ENCODE measurements at places on chromosomes 2 and 18.
A peak's percentile ranks its signal among the peaks of the same experiment; 100 is the strongest.

DNA sequence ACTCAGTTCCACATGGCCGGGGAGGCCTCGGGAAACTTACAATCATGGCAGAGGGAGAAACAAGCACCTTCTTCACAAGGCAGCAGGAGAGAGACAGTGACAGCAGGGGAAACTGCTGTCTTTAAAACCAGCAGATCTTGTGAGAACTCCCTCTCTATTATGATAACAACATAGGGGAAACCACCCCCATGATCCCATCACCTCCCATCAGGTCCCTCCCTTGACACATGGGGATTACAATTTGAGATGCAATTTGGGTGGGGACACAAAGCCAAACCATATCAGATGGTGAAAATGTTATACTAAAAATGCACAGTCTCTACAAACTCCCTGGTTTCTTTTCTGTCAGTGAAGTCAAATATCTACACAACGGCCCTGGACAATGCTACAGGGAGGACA lies 9.2 kb downstream of the TMEM18 start:
- H3K27ac ChIP-seq = no peak overlapping the region
- peaks cover 5% of the 10 kb centered on the region for H3K27me3 ChIP-seq
- peaks cover 73% of the 10 kb centered on the region for H3K36me3 ChIP-seq
- no peak for DNase-seq

GRCh38 chr2:242058116-242058680 lies 188.7 kb downstream of the RTP5 start:
- no peak overlapping the region for H3K27ac ChIP-seq
- no peak for DNase-seq
- peaks cover 31% of the 10 kb centered on the region for H3K36me3 ChIP-seq
- H3K27me3 ChIP-seq = peaks cover 94% of the 10 kb centered on the region

DNA sequence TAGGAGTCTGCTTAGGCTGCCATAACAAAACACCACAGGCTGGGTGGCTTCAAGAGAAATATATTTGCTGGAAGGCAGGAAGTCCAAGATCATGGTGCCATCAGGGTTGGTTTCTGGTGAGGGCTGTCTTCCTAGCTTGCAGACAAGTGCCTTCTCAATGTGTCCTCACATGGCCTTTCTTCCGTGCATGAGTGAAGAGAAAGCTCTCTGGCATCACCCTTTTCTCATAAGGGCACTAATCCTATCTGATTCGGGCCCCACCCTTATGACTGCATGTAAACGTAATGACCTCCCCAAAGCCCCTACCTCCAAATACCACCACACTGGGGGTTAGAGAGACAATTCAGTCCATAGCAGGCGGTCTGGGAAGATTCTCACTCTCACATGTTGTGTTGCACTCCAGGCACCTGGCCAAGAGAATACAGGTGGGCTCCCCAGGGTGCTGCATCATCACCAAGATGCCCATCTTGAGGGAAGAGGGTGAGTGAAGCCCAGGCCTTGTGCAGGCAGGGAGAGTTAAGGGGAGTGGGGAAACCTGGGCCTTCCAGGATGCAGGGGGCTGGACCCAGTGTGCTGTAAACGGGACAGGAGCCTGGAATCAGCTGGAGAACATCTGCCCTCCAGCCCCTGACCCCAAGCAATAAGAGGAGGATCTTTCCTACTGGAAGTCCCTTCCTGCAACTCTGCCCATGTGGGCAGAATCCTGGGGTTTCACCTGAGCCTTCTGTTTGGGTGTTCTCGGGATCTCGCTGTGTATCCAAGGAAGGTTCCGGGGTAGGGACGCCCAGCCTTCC lies 10.2 kb downstream of the CATIP start:
- H3K36me3 ChIP-seq = no peaks in the 10 kb centered on the region
- no peaks in the 10 kb centered on the region for H3K27me3 ChIP-seq
- DNase-seq = no peak
- peak overlapping the region; percentile 77 for H3K4me3 ChIP-seq

- no peak overlapping the region for H3K27ac ChIP-seq
- H3K36me3 ChIP-seq = peaks cover 80% of the 10 kb centered on the region
- no peak overlapping the region for H3K4me3 ChIP-seq
- H3K4me1 ChIP-seq = no peaks in the 10 kb centered on the region
Measured at GRCh38 chr2:191001032-191001431, 12.9 kb downstream of the STAT1 start.

DNA sequence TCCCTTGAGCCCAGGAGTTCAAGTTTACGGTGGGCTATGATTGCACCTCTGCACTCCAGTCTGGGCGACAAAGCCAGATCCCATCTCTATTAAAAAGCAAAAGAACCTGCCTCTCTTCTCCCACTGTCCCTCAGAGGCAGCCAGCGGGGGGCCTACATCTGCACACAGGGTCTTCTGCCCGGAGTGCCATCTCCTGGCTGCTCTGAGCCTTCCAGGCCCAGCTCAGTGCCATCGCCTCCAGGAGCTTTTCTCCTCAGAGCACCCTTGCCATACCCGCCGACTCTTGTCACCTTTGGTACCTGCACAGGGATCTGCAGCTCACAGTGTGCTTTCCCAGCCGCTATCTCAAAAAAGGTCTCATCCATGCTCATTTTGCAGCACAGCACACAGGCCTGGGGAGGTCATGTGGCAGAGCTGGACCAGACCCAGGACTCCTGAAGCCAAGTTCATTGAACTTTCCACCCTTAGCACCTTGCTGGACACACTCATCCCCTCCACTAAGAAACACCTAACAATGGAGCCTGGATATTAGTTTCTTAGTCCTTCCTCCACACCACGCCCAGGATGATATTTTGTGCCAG lies 186.3 kb downstream of the HAUS1 start:
- no peak overlapping the region for H3K4me3 ChIP-seq
- no peaks in the 10 kb centered on the region for H3K27me3 ChIP-seq
- H3K4me1 ChIP-seq = peaks cover 27% of the 10 kb centered on the region
- H3K36me3 ChIP-seq = no peaks in the 10 kb centered on the region

GRCh38 chr2:189927823-189928222 lies 134.7 kb downstream of the MSTN start:
- H3K27me3 ChIP-seq = peaks cover 5% of the 10 kb centered on the region
- no peaks in the 10 kb centered on the region for H3K36me3 ChIP-seq
- no peak overlapping the region for H3K27ac ChIP-seq
- H3K4me3 ChIP-seq = no peak overlapping the region
- DNase-seq = no peak

- no peak overlapping the region for H3K4me3 ChIP-seq
- DNase-seq = no peak
- no peaks in the 10 kb centered on the region for H3K27me3 ChIP-seq
- peaks cover 17% of the 10 kb centered on the region for H3K4me1 ChIP-seq
- no peak overlapping the region for H3K27ac ChIP-seq
Measured at GRCh38 chr2:119746836-119747686, 12.7 kb upstream of the PTPN4 start.

- peaks cover 2% of the 10 kb centered on the region for H3K4me1 ChIP-seq
- no peak overlapping the region for H3K4me3 ChIP-seq
- no peak overlapping the region for H3K27ac ChIP-seq
- no peak for DNase-seq
- peaks cover 70% of the 10 kb centered on the region for H3K36me3 ChIP-seq
- no peaks in the 10 kb centered on the region for H3K27me3 ChIP-seq
Measured at GRCh38 chr18:9293948-9294347, 40.6 kb upstream of the TWSG1 start.

DNA sequence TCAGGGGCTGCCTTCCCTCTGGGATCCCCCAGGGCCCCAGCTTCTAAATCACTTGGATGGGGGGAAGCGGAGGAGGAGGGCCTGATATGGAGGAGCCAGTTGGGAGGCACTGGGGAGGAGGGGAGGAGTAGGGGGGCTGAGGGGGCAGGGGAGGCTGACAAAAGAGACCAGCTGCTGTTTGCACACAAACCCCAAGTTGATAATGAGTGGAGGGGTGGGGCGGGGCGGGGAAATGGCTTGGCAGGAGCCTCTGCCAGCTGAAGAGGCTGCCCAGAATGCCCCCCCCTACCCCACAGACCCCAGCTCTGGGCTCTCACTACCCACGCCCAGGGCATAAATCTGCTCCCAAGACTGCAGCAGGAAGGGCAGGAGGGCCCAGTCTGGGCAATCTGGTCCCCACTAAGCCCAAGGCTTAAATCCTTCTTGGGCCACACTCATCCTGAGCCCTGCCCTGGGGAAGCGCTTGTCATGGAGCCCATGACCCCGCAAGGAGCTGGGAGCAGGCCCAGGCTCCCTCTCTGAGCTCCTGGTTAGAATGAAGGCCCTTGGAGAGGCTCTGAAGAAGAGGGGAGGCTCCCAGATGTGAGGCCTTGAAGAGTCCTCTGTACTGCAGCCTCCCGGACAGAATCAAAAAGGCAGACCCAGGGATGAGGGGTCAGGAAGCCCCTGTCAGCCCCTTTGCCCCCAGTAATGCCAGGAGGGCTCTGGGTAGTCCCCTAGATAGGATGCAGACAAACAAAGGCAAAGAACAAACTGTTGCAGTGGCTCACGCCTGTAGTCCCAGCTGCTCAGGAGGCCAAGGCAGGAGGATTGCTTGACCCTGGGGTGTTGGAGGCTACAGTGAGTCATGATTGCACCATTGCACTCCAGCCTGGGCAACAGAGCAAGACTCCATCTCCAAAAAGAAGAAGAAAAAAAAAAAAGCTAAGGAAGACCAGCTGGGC lies 24.8 kb upstream of the PTMA start:
- H3K4me3 ChIP-seq = no peak overlapping the region
- no peak overlapping the region for H3K27ac ChIP-seq
- H3K4me1 ChIP-seq = peaks cover 55% of the 10 kb centered on the region
- H3K36me3 ChIP-seq = no peaks in the 10 kb centered on the region

GRCh38 chr2:179272406-179273192 lies 8.0 kb upstream of the SESTD1 start:
- no peak for DNase-seq
- peaks cover 23% of the 10 kb centered on the region for H3K4me1 ChIP-seq
- no peaks in the 10 kb centered on the region for H3K36me3 ChIP-seq
- H3K27me3 ChIP-seq = no peaks in the 10 kb centered on the region
- H3K27ac ChIP-seq = no peak overlapping the region
- H3K4me3 ChIP-seq = no peak overlapping the region

GRCh38 chr2:25402477-25402876 lies 60.8 kb upstream of the DNMT3A start:
- no peak overlapping the region for H3K4me3 ChIP-seq
- peaks cover 12% of the 10 kb centered on the region for H3K4me1 ChIP-seq
- H3K36me3 ChIP-seq = peaks cover 3% of the 10 kb centered on the region

GRCh38 chr2:27212626-27213471 lies 781 bp upstream of the SLC5A6 start:
- peaks cover 31% of the 10 kb centered on the region for H3K36me3 ChIP-seq
- no peaks in the 10 kb centered on the region for H3K27me3 ChIP-seq
- H3K4me3 ChIP-seq = peak overlapping the region; percentile 99
- DNase-seq = no peak

- 0 out of 2 replicates have a peak, but pooled peaks cover 2% of the 10 kb centered on the region for H3K4me1 ChIP-seq
- DNase-seq = no peak
- no peak overlapping the region for H3K27ac ChIP-seq
- H3K27me3 ChIP-seq = no peaks in the 10 kb centered on the region
- H3K36me3 ChIP-seq = no peaks in the 10 kb centered on the region
Measured at GRCh38 chr2:240320204-240320993, 115.1 kb upstream of the GPC1 start.

GRCh38 chr2:200850512-200851256 lies 13.8 kb downstream of the CLK1 start:
- H3K4me1 ChIP-seq = no peaks in the 10 kb centered on the region
- DNase-seq = no peak
- H3K36me3 ChIP-seq = peaks cover 42% of the 10 kb centered on the region
- peak overlapping the region; percentile 44 for H3K27ac ChIP-seq
- no peaks in the 10 kb centered on the region for H3K27me3 ChIP-seq
- H3K4me3 ChIP-seq = no peak overlapping the region

DNA sequence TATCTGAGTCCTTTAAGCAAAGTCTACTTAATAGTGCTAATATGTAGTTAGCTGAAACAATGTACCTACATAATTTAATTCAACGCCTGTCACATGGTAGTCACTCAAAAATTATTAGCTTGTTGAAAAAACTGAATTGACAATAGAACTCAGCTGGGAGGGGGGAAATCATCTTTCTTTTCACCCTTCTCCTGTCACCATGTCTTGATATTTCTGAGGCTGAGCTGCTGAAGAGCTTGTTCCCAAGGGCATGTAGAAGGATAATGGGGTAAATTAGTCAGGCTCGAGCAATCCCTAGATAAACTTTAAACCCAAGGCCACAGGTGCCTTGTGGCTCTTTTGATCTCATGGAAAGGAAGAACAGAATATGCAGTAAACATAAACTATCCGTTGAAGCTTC lies 339.6 kb upstream of the LRATD1 start:
- no peak for DNase-seq
- no peaks in the 10 kb centered on the region for H3K27me3 ChIP-seq
- no peaks in the 10 kb centered on the region for H3K36me3 ChIP-seq
- H3K27ac ChIP-seq = no peak overlapping the region
- H3K4me3 ChIP-seq = no peak overlapping the region

- H3K36me3 ChIP-seq = peaks cover 9% of the 10 kb centered on the region
- DNase-seq = no peak
- no peak overlapping the region for H3K4me3 ChIP-seq
- H3K4me1 ChIP-seq = peaks cover 19% of the 10 kb centered on the region
- H3K27ac ChIP-seq = no peak overlapping the region
- peaks cover 26% of the 10 kb centered on the region for H3K27me3 ChIP-seq
Measured at GRCh38 chr2:112048887-112049286, 6.2 kb upstream of the TMEM87B start.

DNA sequence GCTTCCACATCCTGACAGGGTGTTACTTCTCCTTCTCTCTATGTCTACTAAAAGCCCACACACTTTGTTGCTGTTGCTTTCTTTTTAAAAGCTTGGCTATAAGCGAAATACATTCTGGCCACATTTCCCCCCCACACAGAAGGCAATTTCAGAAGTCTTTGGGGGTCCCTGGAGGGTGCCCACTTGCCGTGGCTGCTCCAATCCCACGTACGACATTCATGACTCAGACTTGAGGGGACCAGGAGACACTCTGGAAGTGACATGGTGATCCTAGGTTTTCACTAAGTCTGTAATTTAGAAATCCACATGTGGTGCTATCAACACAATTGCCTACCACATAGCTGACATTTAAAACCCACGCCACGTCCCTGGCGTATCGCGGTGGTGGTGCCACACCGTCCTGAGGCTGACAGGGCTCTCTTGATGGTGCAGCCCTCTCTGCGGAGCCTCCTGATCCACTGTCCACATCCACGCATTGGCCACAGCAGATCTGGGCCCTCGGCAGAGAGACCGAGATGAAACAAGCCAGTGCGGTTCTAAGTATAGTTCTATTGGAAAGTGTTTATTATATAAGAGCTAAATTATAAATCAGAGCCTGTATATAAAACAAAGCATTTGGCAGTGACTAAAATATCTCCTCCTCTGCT lies 42.4 kb downstream of the CYP27C1 start:
- peaks cover 16% of the 10 kb centered on the region for H3K36me3 ChIP-seq
- no peaks in the 10 kb centered on the region for H3K27me3 ChIP-seq
- no peak for DNase-seq
- H3K27ac ChIP-seq = no peak overlapping the region
- no peak overlapping the region for H3K4me3 ChIP-seq

Measured in WTC11 (cell line).